ENCODE measurements at places on chromosomes 2 and 18.
A peak's percentile ranks its signal among the peaks of the same experiment; 100 is the strongest.

- no peak for DNase-seq
These were observed 78.7 kb downstream of the NCAPH start for GRCh38 chr2:96414161-96414710.

DNA sequence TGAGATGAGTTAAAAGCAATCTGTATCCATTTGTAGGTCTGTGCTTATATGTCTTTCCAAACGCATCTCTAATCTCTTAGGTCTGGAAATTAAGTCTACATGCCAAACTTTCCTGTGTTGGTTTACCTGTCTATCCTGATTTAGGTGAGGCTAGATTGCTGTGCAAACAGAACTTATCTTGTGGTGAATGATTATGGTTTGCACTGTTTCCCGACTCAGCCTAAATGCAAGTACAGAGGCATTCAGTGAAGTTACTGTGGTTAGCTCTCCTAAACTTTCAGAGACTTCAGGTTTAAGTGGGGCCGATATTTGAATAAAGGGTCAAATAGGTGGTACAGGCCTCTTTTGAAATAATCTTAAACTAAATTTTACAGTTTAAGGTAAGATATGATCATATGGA, 103.5 kb downstream of the ICOS start:
- DNase-seq = no peak

- DNase-seq = no peak
These were observed 25.8 kb downstream of the PLEKHA3 start for GRCh38 chr2:178506101-178506500.

- no peak for DNase-seq
These were observed 104.3 kb downstream of the ARL6IP6 start for GRCh38 chr2:152822676-152823075.

GRCh38 chr2:62415518-62415917, 90.5 kb downstream of the TMEM17 start:
- no peak for DNase-seq

- DNase-seq = no peak
These were observed 56.7 kb upstream of the ZNF236 start for GRCh38 chr18:76765649-76766048.

- no peak for DNase-seq
These were observed 322.9 kb upstream of the RAB12 start for GRCh38 chr18:8286303-8286702.

DNA sequence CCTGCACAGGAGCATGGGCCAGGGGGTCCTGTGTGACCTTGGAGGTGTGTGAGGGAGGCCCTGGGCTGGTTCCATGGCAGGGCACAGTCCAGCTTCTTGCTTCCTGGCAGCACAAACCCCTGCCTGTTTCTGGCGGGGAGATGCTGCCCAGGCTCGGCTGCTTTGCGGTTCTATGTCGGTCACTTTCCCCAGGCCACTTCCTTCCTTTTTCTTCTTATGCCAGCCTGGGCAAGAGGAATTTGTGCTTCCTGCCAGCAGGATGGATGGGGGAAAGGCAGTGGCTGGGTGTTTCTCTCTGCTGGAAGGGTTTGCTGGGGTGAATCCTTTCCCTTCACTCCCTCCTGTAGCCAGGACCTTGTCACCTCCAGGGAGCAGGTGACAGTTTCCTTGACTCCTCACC, 24.3 kb downstream of the ASAP2 start:
- no peak for DNase-seq

- no peak for DNase-seq
These were observed 10.0 kb upstream of the ASAP2 start for GRCh38 chr2:9196637-9197036.

GRCh38 chr18:32200766-32201165, 10.9 kb downstream of the MEP1B start:
- DNase-seq = no peak

DNA sequence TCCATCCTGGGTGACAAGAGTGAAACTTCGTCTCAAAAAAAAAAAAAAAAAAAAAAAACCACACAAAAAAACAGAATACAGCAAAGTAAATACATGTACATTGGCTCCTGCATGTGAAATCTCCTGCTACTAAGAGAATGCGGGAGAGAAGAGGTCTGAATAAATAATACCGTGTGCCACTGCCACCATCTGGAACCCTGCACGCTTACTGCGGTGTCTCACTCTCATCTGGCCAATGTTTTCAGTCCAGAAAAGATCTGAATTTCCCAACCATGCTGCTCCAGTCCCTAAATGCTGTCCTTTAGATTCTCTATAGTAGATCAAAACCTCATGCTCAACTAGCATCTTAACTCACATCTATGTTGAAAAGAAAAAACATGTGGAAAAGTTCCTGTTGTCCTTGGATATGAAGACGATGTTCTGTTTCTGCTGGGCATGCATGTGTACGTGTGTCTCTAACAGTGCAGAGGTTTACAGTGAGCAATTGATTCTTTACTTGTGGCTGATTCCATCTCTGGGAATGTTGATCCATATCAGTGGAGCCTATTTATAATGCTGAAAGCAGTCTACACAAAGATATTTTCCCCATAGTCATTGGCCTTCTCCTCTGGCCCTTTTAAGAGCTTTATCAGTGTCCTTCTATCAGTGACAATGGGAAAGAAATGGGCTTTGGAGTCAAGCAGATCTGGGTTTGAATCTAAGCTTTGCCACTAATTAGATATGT, 11.9 kb downstream of the STON1 start:
- DNase-seq = no peak

- DNase-seq = no peak
These were observed 5.4 kb downstream of the ITSN2 start for GRCh38 chr2:24354957-24355356.

GRCh38 chr2:60408811-60409530, 144.5 kb downstream of the BCL11A start:
- no peak for DNase-seq

DNA sequence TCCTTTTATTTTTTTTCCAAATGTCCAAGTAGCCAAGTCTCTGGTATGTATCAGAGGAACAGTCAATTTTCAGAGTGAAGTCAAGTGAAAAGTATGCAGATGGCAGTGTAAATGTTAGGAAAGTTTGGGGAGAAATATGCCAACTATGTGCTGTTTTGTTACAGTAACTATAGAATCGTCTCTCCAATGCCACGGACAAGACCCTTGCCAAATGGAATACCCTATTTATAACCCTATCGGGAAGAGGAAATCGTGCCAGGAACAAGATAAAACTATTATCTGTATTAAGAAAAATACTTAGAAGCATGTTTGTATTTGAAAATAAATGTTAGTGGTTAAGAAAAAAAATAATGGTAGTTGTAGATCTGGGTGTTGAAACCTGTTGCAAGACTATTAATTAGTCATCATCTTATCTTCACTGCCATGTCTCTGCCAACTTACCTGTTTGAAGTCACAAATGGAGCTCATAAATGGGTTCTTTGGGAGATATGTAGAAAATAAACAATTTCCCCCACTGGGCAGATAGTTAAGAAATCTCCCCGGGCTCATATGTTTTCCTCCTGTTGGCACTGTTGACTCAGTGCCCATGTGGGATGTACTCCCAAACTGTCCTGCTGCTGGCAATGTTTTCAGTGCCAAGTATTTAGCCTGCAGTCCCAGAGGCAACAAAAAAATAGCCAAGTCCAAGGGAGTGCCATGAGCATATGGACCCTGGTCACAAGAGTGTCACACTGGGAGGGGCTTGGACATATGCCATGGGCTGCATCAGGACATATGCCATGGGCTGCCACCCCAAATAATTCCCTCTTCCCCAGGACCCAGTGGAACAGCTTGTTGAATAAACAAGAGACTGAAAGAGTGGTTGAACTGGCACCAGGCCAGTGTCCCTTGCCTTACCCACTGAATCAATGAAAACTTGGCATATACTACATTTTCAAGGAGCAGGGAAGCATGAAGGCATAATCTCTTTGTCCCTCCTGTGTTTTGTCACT, 366.9 kb downstream of the OSR1 start:
- peak; percentile 61 for DNase-seq

DNA sequence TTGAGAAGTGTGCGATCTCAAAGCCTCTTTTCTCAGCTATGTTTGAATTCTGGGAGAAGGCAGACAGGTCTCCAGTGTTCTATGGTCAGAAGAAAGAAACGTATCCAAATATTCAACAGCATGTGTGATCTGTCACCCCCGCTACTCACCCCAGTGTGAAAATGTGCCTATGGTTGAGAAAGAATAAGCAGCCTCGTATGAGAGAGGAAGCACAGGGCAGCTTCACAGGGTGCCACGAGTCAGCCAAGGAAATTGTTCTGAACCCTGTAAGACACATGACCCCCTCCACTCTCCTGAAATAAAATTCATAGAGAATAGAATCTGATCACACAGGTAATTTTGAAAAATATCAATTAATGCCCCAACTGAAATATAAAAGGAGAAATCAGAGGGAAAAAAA, 8.0 kb upstream of the SF3B1 start:
- no peak for DNase-seq

DNA sequence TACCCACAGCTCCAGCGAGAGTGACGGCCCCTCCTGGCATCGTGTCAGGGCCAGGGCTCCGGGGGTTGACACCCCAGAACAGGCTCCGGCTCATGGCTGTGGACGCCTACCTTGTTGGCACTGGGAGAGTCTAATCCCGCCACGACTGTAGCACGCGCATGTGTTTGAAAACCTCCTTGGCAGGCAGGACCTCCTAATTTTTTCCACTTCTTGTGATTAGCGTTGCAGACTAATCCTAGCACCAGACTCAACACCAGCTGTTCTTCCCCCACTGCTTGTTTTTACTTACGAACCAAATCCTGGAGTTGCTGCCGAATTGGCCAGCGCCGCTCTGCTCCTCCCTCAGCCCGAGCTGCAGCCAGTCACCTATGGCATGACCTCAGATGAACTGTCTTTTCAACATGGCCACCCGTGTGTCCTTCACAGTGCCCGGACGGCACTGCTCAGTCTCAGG, 110.7 kb downstream of the KLHL29 start:
- DNase-seq = no peak

DNA sequence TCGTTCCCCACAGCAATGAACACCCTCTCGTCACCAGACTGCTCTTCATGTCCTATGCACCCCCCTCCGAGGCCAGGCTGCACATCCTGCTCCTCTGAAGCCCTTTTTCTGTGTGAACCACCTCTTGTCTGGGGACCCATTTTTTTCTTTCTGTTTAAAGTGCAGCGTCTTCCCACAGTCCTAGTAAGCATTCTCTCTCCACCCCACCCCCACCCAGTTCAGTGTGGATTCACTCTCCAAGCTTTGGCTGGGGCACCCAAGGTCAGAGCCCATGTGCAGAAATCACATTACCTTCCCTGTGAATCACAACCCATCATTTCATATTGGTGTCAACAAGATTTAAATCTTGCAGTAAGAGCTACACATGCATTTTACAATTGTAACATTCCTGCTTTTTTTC, 26.4 kb upstream of the PKDCC start:
- peak; percentile 37 for DNase-seq

GRCh38 chr18:35695384-35695783, 113.8 kb downstream of the GALNT1 start:
- DNase-seq = no peak

GRCh38 chr2:191389288-191389687, 144.1 kb downstream of the MYO1B start:
- DNase-seq = no peak

DNA sequence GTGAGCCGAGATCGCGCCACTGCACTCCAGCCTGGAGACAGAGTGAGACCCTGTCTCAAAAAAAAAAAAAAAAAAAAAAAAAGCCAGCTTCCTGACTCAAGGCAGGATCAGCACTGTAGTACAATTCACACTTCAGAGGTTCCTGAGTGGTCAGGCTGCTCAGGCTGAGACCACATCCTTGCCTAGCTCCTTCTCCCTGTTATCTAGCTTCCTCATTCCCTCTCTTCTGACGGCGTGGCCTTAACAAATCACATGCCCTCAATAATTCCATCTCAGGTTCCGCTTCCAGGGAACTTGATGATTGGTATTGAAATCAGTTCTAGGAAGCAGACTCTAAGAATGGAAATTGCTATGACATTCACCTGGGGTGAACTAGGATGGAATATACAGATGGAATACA, 29.8 kb upstream of the KDM3A start:
- DNase-seq = no peak

- no peak for DNase-seq
These were observed at the start of gene SLC14A1 for GRCh38 chr18:45723567-45724355. SLC14A1 (plus strand) TSS chr18:45724181; CDS start chr18:45730321, 6,140 bp downstream.

DNA sequence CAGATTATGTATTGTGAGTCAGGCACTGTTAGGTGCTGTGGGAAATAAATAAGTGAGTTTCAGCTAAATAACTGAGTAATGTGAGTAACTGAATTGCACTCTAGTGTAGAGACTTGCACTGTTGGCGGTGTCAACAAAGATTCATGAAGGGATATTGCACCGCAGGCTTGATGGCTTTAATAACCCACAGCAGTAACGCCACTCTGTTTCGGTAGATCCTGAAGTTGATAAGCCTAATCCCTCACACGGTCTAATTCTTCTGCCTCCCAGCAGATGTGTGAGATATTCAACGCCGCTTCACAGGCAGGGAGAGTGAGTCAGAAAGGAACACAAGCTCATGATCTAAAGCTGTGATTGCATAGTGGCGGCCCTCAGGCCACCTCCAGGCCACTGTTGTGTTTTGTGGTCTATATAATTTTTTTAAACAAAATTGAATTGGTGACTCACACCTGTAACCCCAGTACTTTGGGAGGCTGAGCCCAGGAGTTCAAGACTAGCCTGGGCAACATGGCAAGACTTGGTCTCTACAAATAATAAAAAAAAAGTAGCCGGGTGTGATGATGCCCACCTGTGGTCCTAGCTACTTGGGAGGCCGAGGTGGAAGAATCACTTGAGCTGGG, 94.3 kb downstream of the LIPG start:
- no peak for DNase-seq

- no peak for DNase-seq
These were observed 358.4 kb upstream of the SALL3 start for GRCh38 chr18:78621141-78621755.

DNA sequence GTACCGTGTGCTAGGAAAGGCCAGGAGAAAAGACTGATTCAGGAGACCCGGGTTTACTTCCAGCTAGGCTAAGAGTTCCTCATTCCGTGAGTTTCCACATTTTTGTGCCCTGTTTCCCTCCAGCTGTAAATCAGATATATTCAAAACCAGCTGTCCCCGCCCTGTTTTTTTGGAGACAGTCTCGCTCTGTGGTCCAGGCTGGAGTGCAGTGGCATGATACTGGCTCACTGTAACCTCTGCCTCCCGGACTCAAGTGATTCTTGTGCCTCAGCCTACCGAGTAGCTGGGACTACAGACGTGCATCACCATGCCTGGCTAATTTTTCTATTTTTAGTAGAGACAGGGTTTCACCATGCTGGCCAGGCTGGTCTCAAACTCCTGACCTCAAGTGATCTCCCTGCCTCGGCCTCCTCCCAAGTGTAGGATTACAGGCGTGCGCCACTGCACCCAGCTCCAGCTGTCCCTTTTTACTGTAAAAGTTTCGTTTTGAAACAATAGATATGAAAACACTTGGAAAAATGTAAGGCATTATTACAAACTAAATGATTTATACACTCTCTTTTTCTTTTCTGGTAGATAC, 112.8 kb upstream of the SEC11C start:
- peak; percentile 22 for DNase-seq

- DNase-seq = peak; percentile 75
These were observed 69.4 kb downstream of the CABLES1 start for GRCh38 chr18:23204589-23205235.

All from AG20443 (cell line).